ENCODE measurements at places on chromosomes 13 and 19.

- DNase-seq, result no peak
Observed at GRCh38 chr13:48783695-48784230, 130.0 kb downstream of the CYSLTR2 start.

DNA sequence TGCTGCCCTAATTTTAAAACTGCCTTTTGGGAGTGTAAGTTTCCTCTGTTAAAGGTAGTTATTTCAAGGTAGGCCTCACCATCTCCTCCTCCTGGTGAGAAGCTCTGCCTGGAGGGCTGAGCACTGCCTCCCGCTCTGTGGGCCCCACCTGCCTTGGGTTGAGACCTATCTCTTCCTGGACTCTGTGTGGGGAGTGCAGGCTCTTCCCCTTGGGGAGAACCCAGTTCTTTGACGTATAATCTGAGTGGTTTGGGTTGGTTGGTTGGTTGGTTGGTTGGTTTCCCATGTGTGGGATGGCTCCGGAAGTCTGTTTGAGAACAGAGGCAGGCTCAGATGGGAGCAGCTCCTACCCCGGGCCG, 39.1 kb downstream of the ACTN4 start:
- DNase-seq, result peak; percentile 13

DNA sequence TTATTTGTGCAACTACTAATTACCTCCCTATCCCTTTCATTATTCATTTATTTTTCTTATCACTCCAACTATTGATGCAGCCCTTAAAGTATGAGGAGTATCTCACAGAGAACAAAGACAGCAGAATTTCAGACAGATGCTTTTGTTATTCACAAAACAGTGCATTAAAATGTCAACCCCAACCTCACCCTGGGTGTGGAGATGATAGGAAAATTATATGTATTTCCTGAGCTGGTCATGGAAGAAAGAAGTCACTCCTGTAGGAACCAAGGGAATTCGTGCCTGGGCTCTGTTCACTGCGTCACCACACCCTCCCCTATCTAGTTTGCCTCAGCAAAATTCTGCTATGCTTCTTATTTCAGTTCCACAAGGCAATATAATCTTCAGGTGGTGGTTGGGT, 315.5 kb downstream of the OXGR1 start:
- no peak for DNase-seq

- no peak for DNase-seq
Observed at GRCh38 chr19:53978975-53979801, 12.2 kb upstream of the CACNG6 start.

- DNase-seq, result no peak
Observed at GRCh38 chr13:42189061-42189460, 82.9 kb upstream of the AKAP11 start.

- DNase-seq, result peak; percentile 27
Observed at GRCh38 chr19:55258476-55258827, 365 bp downstream of the PPP6R1 start.

DNA sequence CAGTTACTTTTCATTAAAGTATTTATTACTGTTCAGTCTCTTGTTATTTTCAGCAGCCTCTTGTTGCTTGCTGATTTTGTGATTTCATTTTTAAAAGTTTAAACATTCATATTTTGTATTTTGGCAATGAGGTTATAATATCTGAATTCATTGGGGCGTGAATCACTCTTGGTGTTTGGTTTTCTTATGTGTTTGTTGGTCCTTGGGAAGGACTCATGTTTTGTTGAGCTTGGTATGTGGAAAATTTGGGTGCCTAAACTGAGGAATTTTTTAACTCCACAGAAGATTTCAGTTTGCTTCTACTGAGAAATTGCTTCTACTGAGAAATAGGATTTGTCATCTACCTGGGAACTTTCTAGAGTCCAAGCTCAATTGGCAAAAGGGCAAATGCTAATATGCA, 38.2 kb downstream of the PDS5B start:
- DNase-seq, result no peak

DNA sequence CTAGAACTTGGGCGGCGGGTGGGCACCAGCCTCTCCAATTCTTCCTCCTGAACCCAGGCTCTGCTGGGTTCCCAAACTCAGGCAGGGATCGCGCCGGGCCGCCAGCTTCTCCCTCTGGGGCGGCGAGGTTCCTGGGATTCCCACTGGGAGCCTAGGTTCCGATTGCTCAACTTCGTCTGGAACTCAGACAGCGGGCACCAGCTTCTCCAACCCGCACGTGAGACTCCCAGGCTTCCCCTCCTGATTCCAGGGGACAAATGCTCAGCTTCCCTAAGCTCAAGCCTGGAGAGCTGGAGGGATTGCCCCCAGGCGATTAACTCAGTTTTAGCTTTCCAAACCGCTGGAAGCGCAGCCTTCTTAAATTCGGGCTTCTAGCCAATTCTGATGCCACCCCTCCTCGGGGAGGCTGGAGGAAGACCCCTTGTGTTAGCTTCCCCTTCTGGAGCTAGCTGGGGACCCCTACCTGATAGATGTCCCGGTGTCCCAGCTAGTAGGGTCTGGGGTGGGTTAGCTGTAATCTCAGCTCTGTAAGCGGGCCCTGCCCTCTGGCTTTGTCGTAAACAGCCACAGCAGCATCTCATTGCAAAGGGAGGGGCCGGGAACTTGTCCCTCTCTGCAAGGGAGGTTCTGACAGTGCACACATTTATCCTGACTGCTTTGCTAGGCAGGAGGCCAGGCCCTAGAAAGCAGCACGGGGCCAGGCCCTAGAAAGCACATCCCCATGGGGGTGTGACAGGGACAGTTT, 671 bp downstream of the MCOLN1 start:
- DNase-seq, result no peak

DNA sequence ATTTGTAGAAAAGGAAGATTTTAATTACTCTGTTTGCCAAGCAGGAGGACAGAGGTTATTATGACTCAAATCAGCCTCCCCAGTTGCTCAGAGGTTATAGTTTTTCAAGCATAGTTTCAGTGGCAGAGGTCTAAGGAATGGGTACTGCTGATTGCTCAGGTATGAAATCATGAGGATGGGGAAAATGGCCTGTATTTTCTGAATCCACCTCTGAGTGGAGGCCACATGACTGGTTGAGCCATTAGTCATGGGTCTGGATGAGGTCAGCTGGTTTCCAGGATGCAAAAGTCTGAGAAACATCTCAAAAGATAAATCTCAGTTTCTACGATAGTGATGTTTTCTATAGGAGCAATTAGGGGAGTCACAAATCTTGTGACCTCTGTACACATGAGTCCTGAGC, 62.8 kb upstream of the CEACAM8 start:
- DNase-seq, result no peak

DNA sequence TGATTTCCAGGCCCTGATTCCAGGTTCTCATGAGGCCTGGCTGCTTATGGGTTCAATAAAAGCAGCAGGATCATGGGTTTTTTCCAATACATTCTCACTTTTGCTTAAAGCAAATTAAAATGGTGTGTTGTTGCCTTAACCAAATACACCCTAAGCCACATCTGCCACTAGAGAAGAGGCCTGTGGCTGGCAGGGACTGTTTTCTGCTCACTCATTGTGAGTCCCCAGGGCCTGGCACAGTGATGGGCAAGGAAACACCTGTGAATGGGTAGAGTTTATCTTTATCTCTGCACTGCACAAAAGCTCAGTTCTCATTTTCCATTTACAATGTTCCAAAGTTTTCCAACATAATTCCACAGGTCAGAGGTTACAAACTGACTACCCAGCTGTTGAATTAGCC, 726.0 kb downstream of the UQCRFS1 start:
- no peak for DNase-seq

GRCh38 chr19:6958791-6959190, 62.4 kb downstream of the MBD3L2B start:
- no peak for DNase-seq

DNA sequence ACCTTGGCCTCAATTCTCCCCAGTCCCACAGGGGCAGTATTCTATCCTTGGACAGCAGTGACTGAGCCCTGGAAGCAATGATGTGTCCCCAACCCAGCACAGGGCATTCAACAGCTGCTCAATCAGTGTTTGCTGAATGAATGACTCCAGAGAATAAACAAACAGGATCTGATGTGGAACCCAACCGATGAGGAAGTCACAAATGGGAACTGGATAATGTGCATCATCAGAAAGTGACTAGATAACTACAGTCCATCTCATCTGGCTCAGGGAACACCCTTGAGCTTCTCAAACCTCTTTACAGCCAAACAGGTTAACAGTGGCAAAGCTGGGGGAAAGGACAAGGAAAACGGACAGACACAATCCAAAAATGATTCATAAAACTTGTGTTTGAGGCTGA, 8.2 kb downstream of the SLC25A30 start:
- DNase-seq, result no peak

- no peak for DNase-seq
Observed at GRCh38 chr19:40452016-40452415, 7.9 kb upstream of the SERTAD3 start.

- no peak for DNase-seq
Observed at GRCh38 chr19:17953869-17954268, 13.0 kb upstream of the KCNN1 start.

DNA sequence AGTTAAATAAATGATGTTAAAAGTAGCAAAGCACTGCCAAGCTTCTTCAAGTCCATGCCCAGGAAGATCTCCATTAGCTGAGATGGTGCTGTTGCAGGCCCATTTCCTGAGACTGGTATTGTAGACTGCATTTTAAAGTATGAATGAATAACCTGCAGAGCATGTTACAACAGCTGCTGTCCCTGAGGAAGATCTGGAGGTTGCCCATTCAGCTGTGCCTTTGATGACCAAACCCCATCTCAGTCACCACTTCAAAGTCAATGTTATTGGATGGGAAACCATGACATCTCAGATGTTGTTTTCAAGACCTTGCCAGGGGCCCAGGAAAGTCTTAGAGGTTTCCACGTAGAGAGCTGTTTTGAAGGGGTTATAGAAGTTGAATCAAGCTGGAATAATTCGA, 281.3 kb downstream of the MTUS2 start:
- DNase-seq, result no peak

DNA sequence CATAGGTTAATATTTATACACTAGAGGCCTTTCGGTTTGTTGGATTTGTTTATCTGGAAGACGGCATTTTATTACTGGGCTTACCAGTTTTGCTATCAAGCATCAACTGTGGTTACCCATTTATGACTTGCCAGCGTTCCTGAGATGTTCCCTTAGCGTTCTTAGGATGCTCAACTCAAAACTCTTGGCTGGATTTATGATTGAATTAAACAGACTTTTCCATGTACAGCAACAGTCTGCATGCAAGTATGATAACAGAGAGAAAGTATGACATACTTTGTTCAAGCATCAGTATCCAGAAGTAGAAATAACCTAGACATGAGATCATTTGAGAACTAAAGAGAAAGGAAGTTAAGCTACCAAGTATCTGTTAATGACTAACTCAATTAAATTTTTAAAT, 29.9 kb upstream of the RNF113B start:
- DNase-seq, result no peak

GRCh38 chr13:59203855-59204254, 959.9 kb downstream of the DIAPH3 start:
- DNase-seq, result no peak

DNA sequence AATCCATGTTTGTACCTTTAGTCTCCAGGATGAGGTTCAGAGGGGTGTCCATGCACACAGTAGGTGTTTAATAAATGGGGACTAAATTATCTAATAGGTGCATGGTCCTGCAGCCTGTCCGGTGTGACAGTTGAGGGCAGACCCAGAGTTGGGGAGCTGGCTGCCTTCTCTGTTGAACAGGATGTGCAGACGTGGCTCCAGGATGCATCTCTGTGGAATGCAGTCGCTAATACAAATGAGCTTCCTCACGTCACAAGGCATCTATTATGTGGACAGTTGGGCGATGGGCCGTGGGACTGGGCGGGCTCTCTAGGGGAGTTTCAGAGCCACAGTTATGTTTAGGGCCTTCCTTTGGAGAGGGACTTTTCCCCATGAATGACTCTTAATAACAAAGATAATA, 71.0 kb downstream of the SIPA1L3 start:
- no peak for DNase-seq

DNA sequence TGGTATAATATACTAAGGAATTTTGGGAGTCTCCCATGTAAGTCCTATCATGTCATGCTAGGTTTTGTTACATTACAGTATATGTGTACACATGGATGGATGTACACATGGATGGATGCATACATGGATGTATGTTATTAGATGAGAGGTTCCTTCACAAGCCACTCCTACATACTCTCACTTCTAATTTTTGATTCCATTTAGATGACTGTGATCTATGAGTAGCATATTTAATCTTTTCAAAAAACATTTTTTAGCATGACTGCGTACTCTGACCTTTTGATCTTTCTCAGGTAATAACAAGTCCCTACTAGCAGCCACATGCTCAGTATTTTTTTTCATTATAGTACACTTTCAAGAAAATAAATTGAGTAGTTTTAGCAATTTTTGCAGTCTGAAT, 441.8 kb downstream of the SLITRK1 start:
- DNase-seq, result no peak

DNA sequence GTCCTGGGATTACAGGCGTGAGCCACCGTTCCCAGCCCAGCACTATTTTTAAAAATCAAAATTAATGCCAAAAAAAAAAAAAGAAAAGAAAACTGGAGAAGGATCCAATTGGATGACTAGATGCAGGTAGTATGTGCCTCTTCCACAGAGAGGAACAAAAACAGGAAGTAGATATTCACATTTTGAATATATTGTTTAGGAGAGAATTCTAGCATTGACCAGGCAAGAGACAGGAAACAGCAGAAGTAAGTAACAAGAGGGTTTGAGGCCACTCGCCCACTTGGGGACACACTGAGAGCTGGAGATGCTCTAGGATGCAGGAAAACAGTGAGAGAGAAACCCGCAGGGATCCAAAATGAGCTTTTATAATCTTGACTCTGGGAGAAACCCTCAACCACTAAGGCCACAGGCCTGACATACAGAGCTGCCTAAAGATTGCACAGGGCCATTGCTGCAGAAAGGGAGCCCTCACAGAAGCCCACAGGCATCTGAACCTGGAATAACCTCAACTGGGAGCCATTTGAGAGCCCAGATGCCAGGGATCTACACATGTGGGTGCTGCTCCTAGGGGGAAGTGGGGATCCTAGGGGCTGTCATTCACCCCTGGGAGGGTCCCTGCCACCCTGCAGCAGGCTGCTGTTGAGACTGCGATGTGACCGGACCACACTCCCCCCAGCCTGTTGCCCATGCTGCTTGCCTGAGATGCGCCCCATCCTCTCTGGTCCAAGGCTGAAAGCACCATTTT, 28.2 kb downstream of the IGFL2 start:
- no peak for DNase-seq

GRCh38 chr13:40599124-40599523, 67.3 kb downstream of the FOXO1 start:
- DNase-seq, result no peak

- DNase-seq, result no peak
Observed at GRCh38 chr13:76038920-76039716, 403.0 kb downstream of the LMO7 start.

GRCh38 chr19:570251-570686, 2.1 kb upstream of the BSG start:
- DNase-seq, result no peak

DNA sequence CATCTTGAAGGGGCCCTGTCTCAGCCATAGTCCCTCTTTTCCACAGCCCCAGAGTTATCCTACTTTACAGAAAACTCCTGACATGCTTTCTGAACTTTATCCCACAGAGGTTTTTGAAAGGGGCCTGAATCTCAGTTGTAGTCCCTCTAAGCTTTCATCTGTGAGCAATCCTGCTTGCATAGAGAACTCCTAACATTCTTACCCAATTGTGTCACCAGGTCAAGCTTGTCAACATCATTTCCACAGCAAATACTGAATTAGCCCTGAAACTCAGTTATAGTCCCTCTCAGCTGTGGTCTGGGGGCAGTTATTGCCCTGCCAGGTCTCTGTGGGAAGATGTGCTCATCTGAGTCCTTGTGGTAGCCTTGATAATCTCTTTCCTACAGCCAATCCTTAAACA, 2190.3 kb upstream of the PCDH20 start:
- DNase-seq, result no peak

GRCh38 chr19:51727349-51727880, 3.6 kb upstream of the HAS1 start:
- no peak for DNase-seq

- no peak for DNase-seq
Observed at GRCh38 chr13:95361686-95362085, 60.4 kb upstream of the ABCC4 start.

Data from stimulated activated CD4-positive, alpha-beta T cell treated with anti-CD3 and anti-CD28 coated beads, Interleukin-2, amount 100 ng/mL, for 4 hours (primary cell).